ENCODE measurements at places on chromosomes 1 and 21.

DNA sequence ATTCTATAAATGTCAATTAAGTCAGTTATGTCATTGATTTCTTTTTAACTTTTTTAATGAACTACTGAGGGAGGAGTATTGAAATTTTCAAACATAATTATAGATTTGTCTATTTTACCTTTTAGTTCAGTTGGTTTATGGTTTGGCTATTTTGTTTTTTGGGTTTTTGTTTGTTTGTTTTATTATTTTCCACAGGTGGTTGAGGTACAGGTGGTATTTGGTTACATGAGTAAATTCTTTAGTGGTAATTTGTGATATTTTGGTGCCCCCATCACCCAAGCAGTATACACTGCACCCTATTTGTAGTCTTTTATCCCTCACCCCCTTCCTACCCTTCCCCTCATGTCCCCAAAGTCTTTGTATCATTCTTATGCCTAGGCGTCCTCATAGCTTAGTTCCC, 9.5 kb downstream of the TDRD5 start:
- no peak for DNase-seq

DNA sequence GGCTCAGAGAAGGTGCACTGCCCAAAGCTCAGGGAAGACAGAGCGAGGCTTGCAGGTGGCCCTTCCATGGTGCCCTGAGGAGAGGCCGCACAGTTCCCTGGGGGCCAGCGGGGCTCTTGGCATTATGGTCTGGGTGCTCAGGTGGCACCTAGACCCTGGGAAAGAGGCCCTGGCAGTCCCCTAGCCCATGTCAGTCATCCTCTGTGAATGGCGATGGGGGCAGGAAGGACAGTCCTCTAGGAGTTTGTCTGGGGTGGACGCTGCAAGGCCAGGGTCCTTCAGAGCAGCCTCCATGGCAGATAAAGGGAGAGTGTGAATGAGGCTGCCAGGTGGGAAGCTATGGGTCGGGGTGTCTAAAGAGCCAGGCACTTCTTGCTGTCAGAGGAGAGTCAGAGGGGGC, 345.9 kb upstream of the VAMP3 start:
- DNase-seq, result no peak

DNA sequence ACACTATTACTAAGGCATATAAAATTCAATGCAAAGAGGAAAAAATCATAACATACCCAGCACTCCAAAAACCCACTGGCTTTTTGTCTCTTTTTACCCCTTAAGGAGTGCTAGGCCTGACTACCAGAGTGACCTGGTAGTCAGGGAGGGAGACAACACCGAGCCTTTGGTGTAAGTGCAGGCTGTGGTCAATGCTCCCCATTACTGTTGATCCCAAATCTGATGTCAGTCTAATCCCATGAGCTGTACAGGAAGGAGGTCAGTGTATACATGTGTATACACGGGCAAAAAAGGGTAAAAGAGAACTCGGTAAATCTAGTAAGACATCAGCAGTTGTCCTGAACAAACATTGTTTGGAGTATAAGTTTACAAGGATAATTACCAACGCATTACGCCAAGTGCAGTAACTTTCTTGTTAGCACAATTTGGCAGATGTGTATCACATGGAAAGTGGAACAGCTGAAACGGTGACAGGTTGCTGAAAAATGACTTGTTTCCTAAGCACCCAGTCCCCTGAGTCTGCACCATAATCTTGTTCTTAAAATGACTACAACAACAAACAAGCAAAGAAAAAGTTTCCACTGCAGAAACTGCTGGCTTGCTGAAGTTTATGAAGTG, 217.9 kb downstream of the KCNH1 start:
- no peak for DNase-seq

GRCh38 chr1:217911908-217912307, 280.8 kb downstream of the SPATA17 start:
- no peak for DNase-seq

DNA sequence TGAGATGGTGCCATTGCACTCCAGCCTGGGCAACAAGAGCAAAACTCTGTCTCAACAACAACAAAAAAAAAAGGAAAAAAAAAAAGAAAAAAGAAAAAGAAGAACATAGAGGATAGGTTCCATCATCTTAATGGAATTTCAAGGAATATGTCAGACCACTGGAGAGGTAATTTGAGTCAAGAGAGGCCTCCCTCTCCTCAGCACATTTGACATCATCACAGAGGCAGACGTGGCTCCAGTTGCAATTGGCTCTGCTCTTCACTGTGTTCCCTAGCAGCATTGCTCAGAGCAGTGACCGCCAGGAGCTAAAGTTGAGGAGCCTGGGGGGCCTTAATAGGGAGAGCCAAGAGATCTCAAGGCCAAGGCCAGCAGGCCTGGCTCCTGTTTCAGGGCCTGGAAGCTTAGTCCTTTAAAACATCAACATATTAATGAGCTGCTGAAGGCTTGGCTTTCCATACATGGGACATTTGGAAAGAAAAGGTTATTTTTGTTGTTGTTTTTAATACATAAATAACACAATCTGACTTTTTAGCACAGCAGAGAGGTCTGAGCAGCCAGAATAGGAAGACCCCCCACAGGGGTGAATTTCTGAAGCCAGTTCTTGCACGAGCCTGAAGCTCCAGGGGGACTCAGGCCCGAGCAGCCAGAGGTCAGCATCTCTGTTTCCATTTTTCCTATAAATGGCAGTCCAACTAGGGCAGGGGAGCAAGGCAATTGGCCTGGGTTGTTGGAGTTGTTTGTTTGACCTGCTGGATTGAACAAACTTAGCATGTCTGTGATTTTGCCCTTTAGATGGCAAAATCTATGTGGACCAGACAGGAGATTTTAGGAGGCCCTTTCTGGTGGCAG, 118.3 kb upstream of the FGGY start:
- no peak for DNase-seq

- no peak for DNase-seq
These were observed 17.0 kb downstream of the CLCA4 start for GRCh38 chr1:86563849-86564248.

GRCh38 chr1:186978596-186979556, 150.1 kb downstream of the PLA2G4A start:
- DNase-seq, result no peak

DNA sequence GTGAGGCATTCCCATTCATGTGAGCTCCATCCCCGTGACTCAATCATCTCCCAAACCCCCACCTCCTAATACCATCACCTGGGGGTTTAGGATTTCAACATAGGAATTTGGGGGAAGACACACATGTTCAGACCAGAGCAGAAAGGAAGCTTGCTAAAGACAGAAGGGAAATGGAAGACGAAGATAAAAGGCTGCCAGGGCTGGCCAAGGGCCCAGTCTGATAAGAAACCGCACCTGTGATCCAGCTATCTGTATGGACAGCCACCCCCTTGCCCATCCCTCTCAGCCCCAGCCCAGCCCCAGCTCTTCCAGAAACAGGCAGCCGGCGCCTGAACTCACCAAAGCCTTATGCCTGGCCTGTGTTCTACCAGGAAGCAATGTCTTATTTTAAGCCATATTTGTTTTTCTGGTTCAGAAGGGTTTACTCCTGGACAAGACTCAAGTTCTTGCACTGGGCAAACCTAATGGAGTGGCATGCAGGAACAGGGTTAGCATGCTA, 198.4 kb upstream of the VAMP3 start:
- no peak for DNase-seq

DNA sequence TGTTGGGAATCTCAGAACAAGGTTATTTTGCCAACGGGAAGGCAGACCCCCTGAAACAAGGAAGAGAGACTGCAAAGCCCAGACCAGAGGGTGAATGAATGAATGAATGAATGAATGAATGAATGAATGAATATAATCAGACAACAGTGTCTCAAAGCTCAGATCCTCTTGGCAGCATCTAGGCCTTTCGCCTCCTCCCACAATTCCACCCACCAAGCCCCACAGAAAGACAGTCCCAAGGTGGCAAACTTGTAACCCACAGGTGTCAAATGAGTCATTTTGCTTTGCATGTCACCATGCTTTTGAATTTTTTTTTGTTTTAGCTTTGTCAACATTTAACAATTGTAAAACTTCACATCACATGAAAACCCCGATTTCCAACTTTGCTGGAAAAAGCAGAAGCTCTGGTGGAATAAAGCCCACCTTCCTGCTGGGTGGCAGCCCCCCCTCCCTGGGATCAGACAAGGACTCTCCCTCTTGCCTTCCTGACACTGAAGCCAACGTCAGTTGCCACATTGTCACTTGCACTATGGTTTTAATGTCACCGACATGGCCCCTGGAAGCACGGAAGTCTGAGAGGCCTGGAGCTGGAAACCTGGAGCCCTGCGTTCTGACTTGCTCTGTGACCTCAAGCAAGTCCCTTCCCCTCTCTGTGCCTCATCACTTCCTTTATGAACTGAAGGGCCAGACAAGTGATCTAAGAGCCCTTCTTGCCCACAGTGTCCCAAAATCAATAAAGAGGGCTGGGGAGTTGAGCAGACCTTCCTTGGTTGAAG, 134.6 kb upstream of the RUNX3 start:
- DNase-seq, result no peak

DNA sequence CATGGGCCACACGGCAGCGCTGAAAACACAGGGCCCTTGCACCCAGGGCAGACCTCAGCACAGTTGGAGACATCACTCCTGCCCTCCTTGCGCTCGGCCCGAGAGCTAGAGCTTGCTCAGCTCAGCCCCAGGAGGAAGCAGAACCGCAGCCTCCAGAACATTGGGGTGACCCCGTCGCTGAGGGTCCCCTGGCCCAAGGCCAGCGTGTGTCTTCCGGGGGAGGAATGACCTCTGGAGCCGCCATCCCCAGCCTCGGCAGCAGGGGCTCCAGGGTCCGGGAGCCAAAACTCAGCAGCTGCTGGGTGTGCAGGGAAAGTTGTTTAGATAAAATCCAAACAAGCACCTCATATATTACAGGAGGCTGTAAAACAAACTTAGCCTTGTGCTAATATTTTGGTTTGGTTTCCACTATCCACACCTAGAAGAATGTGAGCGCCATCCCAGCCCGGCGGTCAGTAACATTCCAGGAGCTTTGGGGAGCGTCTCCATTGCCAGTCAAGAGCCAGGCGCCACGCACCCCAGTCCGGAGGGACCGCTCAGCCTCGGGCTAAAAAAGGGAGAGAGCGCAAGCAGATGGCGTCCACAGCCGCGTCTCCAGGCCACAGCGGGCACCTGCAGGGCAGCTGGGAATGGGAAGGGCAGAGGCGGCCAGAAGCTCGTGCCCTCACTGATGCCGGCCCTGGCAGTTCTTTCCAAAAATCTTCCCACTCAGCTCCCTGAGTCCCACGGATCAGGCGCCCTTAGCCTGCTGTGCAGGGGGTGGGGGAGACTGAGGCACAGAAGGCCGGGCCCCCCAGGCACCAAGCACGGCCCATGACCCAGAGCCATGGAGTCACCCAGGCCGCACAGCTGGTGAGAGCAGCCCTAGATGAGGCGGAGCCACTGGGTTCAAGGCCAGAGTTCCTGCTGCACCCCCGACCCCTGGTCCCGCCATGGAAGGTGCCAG, 52.0 kb downstream of the SLX9 start:
- DNase-seq, result no peak

- DNase-seq, result no peak
These were observed 66.1 kb upstream of the PARP1 start for GRCh38 chr1:226474041-226474440.

DNA sequence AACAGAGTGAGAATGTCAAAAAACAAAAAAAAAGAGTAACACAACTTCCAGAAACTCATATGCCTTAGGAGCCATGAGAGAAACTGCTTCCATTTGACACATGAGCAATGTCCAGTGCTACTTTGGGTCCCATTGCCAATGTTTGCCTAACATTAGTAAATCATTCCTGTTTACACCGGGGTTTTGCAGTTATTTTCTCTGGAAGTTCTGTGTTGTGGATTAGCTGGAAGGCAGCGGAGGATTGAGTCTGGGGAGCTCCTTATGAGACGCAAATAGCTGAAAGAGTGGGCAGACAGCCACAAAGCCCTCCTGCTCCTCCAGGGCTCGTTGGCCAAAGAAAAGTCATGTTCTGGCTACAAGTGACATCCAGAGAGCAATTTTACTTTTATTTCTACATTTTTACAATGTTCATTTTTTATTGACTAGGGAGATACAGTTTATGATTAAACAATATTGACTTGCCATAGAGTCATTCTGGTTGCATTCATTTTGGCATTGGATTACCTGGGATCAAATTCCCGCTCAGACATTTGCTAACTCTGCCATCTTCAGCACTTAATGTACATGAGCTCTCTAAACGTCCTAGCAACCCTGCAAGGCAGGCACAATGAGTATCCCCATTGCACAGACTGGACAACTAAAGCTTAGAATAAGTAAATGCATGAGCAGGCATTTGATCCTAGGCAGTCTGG, 66.4 kb upstream of the GALNT2 start:
- no peak for DNase-seq

DNA sequence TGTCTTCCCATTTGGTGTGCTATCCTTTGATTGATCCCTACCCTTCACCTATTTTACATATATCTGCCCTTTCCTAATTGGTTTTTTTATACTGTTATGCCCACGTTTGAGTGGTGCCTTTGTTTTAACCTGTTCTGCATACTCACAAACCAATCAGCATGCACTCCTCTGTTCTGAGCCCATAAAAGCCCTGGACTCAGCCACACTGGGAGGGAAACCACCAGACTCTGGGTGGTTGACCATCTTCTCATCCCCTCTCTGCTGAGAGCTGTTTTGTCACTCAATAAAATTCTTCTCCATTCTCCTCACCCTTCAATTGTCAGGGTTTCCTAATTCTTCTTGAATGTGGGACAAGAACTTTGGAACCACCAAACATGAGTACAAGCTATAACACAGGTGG, 989.8 kb downstream of the ADGRL2 start:
- DNase-seq, result no peak

GRCh38 chr1:216805953-216806352, 82.7 kb upstream of the ESRRG start:
- no peak for DNase-seq

GRCh38 chr1:91578320-91579109, 77.9 kb downstream of the CDC7 start:
- no peak for DNase-seq

- DNase-seq, result no peak
These were observed 34.6 kb downstream of the TGFBR3 start for GRCh38 chr1:91851130-91852010.

DNA sequence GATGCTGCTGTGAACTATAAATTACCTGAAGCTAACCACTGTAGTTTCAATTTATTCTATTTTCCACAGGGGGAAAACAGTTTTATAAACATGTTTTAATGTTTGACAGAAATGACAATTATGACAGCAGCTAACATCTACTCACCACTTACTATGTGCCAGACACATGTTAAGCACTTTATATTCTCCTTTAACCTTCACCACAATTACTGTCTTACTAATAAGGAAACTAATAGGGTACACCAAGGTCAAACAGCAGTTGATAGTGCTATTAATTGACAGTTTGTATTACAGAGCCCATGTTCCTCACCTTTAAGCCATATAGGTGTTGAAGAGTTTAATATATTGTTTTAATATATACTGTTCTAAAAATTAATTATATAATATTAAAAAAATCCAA, 146.4 kb downstream of the EVI5 start:
- DNase-seq, result no peak

- DNase-seq, result no peak
These were observed 695.3 kb downstream of the PTPRU start for GRCh38 chr1:29931477-29932175.

DNA sequence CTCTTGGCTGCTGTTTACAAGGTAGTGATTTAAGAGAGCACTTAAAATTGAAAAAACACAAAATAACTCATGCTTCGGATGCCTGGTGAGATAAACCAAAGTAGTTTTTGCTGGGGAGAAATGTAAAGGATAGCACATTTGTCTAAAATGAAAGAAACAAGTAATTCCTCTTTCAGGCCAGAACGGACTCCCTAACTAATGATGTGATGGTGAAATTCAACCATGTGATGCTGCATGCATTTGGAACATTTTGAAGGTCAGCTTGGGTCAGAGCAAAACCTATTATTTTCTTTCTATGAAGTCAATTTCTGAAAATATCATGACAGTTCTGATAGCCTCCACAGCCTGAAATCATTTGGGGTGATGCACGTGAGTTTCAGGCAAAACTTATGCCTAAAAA, 27.6 kb downstream of the NMNAT2 start:
- DNase-seq, result no peak

Measured in T-helper 9 cell (primary cell).